Fibroblast of skin of left quadriceps (primary cell): ENCODE measurements at places on chromosomes 13 and 19.

DNA sequence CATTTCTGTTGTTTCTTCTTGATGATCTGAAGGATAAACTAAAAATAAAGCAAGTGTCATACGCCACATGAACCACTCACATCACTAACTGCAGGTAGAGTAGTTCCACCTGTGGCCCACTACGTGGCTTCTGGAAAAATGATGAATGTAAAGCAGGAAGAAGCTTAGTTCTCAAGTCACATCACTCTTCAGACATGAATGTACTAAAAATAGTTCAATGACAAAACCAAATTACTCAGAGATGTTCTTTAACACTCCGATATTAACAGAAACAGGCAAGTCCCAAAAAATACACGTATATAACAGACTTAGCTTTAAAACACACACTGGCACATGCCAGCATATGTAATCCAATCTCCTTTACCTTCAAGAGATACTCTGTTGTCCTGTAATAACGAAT is 21.6 kb downstream of the RAB20 start:
- no peak for DNase-seq

DNA sequence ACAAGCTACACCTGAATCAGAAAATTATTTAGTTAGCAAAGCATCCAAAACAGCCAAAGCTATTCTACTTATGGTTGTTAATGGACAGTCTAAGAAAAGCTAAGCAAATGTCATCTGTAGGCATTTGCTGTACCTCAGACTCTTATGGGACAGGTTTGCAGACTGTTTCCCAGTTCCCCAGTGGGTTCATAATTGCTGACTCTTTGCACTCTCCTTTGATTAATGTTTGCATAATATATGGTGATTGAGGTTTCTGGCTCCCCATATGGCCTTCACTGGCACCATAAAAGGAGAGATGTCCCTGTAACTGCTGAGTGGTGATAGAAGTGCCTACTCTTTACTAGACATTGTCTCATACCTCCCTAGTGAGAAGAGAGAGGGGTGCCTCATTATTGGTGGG is 142.1 kb downstream of the GPC6 start:
- DNase-seq: no peak

DNA sequence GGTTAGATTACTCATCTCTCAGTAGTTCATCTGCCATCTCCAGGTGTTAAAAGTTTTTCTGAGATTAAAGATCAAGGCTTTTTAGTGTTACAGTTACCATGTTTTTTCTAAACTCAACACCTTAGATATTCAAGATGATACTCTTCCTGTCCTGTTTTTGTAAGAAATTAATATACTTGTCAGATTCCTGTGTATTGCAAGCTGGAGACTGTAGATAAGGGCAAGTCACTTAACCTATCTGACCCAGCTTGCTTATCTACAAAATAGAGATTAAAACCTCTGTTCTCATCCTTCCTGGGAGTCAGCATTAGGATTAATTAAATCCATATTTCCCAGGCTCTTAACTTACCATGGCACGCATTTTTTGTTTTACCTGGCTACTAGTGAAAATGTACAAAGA is 25.2 kb downstream of the SUGT1 start:
- DNase-seq: no peak

GRCh38 chr13:36192166-36192565 is 22.2 kb downstream of the SOHLH2 start:
- DNase-seq: no peak
